ENCODE measurements at places on chromosomes 4 and X.
A peak's percentile ranks its signal among the peaks of the same experiment; 100 is the strongest.

- DNase-seq, result peak; percentile 46
These were observed 21.0 kb upstream of the SPON2 start for GRCh38 chr4:1193206-1194009.

DNA sequence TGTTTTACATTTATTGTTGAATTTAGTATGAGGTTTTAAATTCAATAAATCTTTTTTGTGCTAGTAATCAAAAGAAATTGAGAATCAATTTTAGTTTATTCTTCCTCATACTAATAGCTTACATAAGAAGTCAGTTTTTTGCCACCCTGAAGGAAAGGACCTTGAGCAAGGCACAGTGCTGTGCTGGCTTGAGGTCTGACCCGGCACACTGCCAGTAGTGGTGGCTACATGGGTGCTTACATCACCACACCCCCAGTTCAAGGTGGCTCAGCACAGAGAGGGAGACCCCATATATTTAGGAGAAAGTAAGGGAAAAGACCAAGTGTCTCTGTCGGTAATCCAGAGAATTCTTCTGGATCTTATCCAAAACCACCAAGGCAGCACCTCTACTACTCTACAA lies 86.0 kb upstream of the LANCL3 start:
- no peak for DNase-seq

DNA sequence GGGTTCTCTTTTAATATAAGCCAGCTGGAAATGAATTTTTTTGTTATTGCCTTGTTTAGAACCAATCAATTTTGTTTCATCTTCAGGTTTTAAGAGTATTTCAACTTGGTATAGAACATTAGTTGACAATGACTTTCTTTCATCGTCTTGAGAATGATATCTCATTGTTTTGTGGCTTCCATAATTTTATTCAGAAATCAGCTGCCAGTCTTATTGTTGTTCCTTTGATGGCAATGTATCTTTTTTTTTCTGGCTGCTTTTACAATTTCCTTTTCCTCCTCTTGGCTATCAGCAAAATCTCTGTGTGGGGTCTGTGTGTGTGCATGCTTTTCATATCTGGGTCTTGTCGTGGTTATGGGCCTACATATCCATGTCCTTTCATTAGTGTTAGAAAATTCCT lies 1536.4 kb upstream of the TENM3 start:
- no peak for DNase-seq

DNA sequence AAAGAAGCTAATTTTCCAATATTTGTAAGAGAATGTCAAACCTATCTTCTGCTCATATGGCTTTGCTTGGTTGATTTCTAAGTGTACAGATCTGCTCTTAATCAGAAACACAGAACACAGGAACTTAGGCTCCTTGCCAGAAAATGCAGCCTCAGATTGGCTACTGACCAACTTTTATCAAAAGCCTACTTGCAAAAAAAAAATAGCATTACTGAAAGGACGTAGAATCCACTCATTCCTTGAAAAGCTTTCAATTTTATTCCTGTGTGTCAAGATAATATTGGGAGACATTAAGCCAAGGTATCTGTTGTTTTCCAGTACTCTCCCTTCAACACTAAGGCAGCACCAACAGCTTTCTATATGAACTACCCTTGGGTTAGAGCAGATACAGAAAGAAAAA lies 127.6 kb upstream of the INTU start:
- no peak for DNase-seq

- DNase-seq, result no peak
These were observed 100.1 kb downstream of the LCORL start for GRCh38 chr4:17921451-17921850.

DNA sequence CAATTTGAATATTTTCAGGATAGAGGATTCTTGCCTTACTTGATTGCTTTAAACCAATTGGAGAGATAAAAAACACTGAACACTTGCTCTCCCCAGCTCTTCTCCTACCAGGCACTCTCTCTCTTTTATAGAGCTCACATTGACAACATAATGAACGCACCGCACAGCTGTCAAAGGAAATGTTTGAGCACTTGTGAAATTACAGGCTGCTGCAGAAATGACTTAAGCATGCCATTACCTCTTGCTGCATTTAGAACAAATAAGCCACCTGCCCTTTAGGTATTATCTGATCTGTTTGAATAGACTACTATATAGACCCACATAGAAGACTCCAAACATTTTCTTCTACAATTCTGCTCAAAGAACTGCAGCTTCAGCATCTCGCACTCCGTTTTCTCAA lies 227.7 kb downstream of the C4orf33 start:
- no peak for DNase-seq

- DNase-seq, result no peak
These were observed 68.2 kb downstream of the FAT4 start for GRCh38 chr4:125382995-125383394.

DNA sequence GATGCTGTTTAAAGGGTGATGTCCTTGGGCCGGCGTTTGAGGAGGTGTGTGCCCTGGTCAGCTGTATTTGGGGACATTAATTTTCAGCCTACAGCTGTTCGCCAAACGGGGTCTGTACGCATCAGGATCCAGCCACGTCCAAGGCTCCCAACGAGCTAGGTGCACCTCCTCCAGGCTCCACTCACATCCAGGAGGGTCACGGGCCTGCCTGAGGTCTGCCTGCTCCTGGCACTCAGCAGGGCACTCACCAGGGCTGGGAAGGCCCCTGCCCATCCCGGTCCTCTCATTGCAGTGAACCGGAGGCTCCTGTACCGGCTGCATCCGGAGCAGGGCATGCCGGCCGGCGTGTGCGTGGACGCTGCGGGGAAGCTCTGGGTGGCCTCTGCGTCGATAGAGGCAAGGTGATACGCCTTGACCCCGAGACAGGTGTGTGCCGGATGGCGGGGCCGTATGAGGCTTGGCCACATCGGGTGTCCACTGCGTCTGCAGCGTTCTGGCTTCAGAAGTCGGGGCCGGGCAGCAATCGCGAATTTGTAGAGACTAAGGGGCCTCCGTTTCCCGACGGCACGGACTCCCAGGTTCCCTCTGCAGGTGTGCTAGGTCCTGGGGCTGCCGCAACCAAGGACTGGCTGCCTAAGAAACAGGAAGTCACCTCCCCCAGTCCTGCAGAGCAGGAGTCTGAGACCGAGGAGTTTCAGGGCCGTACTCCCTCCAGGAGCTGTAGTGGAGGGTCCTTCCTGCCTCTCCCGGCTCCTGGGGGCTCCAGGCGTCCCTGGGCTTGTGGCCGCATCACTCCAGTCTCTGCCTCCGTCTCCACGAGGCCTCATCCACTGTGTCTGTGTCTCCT lies 27.5 kb upstream of the PLCXD1 start:
- DNase-seq, result no peak

- no peak for DNase-seq
These were observed 301.2 kb upstream of the PPARGC1A start for GRCh38 chr4:24190761-24191695.

DNA sequence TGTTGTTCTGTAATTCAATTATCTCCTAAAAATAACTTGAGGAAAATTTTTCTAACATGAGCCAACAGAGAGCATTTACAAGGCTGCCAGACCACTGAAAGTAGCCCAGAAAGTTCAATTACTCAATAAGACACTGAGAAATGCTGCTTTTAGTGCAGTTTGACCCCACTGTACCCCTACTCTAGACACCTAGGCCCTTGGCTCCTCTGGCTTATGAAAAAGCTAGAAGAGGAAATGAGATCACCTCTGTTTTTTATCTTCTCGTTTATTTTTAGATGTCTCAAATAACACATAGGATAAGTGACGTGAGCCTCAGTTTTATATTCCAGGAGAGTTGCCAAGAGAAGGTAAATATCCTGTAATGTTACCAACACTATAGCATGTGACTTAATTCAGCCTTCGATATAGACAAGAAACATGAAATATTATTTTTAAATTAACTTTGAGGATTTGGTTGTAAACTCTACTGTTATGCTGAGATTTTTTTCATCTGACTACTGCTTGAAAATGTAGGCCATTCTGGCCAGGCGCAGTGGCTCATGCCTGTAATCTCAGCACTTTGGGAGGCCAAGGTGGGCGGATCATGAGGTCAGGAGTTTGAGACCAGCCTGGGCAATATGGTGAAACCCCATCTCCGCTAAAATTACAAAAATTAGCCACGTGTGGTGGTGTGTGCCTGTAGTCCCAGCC lies 24.4 kb downstream of the TNIP3 start:
- no peak for DNase-seq

DNA sequence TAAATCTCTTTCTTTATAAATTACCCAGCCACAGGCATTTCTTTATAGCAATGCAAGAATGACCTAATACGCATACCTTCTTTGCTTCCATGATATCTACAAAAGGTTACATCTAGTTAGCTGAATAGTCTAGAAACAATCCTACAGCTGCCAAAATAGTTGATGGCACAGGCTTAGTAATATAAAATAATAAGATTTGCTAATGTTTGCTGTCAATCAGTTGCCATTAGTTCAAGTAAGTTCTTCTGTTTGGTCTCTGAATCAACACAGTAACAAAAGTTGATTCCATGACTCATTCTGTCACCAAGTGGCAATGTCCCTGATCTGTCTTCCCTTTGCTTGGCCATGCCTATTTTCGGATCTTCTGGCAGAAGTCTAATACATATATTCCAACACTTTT lies 470.2 kb downstream of the SPRY1 start:
- DNase-seq, result no peak

GRCh38 chrX:117397844-117398243 lies 718.8 kb downstream of the KLHL13 start:
- DNase-seq, result no peak

GRCh38 chr4:30586850-30587249 lies 133.3 kb upstream of the PCDH7 start:
- no peak for DNase-seq

GRCh38 chr4:112842513-112842912 lies 205.6 kb downstream of the LARP7 start:
- DNase-seq, result no peak

GRCh38 chr4:24570574-24571236 lies 13.6 kb downstream of the DHX15 start:
- DNase-seq, result no peak

GRCh38 chr4:156330436-156331031 lies 376.9 kb upstream of the CTSO start:
- DNase-seq, result no peak

DNA sequence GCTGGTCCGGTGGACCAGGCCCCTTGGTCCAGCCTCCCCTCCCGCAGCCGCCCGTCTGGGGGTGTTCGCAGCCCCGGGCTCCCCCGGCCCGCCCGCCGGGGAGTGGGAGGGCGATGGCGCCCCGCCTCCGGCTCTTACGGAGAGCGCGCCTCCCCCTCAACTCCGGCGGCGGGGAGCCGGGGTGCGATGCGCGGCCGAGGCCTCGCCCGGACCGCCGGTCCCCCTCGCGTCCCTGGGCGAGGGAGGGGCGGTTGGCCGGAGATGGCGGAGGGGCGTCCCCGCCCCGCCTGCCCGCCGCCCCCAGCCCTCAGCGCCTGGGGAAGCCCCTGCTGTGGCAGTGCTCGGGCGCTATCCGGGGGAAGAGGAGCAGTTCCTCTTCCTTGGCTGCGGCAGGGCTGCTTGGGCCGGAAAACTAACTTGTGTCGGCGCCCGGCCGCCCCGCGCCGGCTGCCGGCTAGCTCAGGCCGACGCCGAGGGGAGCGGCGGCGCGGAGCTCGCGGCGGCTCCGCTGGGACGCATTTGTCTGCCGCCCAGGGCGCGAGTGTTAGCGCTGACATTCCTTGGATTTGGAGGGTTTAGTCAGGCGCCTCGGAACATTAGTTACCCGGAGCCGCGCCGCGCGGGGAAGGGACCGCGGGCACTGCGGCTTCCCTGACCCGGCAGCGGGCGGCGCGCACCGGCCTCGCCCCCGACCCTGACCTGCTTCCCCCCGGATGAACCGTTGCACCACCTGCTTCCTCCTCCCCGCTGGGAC lies 994 bp downstream of the GALNT7 start:
- DNase-seq, result peak; percentile 76

GRCh38 chr4:125393825-125394224 lies 79.1 kb downstream of the FAT4 start:
- no peak for DNase-seq

- DNase-seq, result no peak
These were observed 120.2 kb upstream of the HCCS start for GRCh38 chrX:10990976-10991375.

- DNase-seq, result peak; percentile 60
These were observed at the start of gene PRKX for GRCh38 chrX:3713225-3713936. Gene PRKX (minus strand): TSS chrX:3713649. CDS start chrX:3713253, 396 bp downstream.

- no peak for DNase-seq
These were observed 11.3 kb downstream of the GC start for GRCh38 chr4:71772592-71772991.

GRCh38 chr4:96519291-96519690 lies 679.4 kb downstream of the PDHA2 start:
- DNase-seq, result no peak

Data from ovary (tissue), 10 donors.